ENCODE measurements at places on chromosomes 5 and 9. TPM values are rescaled to one million over a fixed set of nuclear protein-coding genes. Genes with fewer than 3 reads are reported as not detected.

SLC35A4 gene
- total RNA-seq: 12.3 TPM

CD74 gene
- total RNA-seq: 31.1 TPM

ANGPTL2 gene
- 14.7 TPM for total RNA-seq

GPX8 gene
- 135 TPM for total RNA-seq

ADAMTS13 gene
- total RNA-seq: 2.2 TPM

JAKMIP2 gene
- total RNA-seq: 1.2 TPM

MEGF10 gene
- 5.3 TPM for total RNA-seq

PCDHGA5 gene
- 1.9 TPM for total RNA-seq

OBP2B gene
- total RNA-seq: not detected

SWI5 gene
- total RNA-seq: 26.7 TPM

SOHLH1 gene
- total RNA-seq: not detected

MAST4 gene
- total RNA-seq: 20.9 TPM

SHROOM1 gene
- total RNA-seq: 4.3 TPM

PSAT1 gene
- 14.2 TPM for total RNA-seq

DOCK2 gene
- 72.5 TPM for total RNA-seq

FBLL1 gene
- 1.9 TPM for total RNA-seq

IRX2 gene
- 6.5 TPM for total RNA-seq

SV2C gene
- 1.2 TPM for total RNA-seq

PKN3 gene
- total RNA-seq: 1.7 TPM

ALDH1A1 gene
- total RNA-seq: 154 TPM

LEAP2 gene
- 5.3 TPM for total RNA-seq

ALDH1B1 gene
- total RNA-seq: 91.0 TPM

PDE6A gene
- 5.3 TPM for total RNA-seq

PCDHGC5 gene
- total RNA-seq: 8.2 TPM

NOXA1 gene
- total RNA-seq: not detected

IDNK gene
- 15.2 TPM for total RNA-seq

TMEM171 gene
- 1.7 TPM for total RNA-seq

PCDHB5 gene
- 11.6 TPM for total RNA-seq

INSL6 gene
- 6.3 TPM for total RNA-seq

MAT2B gene
- total RNA-seq: 84.7 TPM

PCDHB2 gene
- 6.5 TPM for total RNA-seq

CD72 gene
- total RNA-seq: 2.6 TPM

SH3PXD2B gene
- total RNA-seq: 30.6 TPM

PCDHB4 gene
- 2.9 TPM for total RNA-seq

TAF11L9 gene
- 16.4 TPM for total RNA-seq

LNPEP gene
- 159 TPM for total RNA-seq

PFN3 gene
- not detected for total RNA-seq

EPB41L4A gene
- total RNA-seq: 44.8 TPM

PCDHGA9 gene
- 11.1 TPM for total RNA-seq

MLLT3 gene
- 23.1 TPM for total RNA-seq

HAVCR2 gene
- 19.7 TPM for total RNA-seq

ROPN1L gene
- total RNA-seq: 7.5 TPM

OLFM1 gene
- total RNA-seq: 3.6 TPM

MAMDC2 gene
- total RNA-seq: 3.1 TPM

SEPTIN8 gene
- total RNA-seq: 41.2 TPM

TMEM232 gene
- 4.6 TPM for total RNA-seq

SPATA6L gene
- 4.3 TPM for total RNA-seq

P4HA2 gene
- total RNA-seq: 151 TPM

BAAT gene
- 1.2 TPM for total RNA-seq

CCL28 gene
- total RNA-seq: 3.6 TPM
